ENCODE measurements at places on chromosomes 12 and 14.

DNA sequence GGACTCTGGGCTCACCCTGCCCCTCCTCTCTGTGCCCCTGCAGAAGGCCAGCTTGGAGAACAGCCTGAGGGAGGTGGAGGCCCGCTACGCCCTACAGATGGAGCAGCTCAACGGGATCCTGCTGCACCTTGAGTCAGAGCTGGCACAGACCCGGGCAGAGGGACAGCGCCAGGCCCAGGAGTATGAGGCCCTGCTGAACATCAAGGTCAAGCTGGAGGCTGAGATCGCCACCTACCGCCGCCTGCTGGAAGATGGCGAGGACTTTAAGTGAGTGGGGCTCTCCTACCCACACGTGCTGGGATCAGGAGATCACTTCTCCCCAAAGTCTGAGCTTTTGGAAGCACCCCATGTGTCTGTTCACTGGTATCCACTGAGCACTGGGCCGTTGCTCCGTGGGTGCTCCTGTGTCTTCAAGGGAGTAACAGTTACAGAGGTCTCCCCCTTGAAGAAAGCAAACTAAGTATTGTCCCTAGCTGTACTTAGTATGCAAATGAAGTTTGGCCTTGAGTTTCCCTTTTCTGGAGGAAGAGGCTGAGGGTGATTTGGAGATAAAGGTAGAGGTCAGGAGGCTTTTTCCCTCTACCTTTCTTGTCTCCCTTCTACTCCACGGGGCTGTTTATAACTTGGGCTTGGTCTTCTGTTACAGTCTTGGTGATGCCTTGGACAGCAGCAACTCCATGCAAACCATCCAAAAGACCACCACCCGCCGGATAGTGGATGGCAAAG lies 3.3 kb downstream of the KRT18 start:
- no peak for DNase-seq

DNA sequence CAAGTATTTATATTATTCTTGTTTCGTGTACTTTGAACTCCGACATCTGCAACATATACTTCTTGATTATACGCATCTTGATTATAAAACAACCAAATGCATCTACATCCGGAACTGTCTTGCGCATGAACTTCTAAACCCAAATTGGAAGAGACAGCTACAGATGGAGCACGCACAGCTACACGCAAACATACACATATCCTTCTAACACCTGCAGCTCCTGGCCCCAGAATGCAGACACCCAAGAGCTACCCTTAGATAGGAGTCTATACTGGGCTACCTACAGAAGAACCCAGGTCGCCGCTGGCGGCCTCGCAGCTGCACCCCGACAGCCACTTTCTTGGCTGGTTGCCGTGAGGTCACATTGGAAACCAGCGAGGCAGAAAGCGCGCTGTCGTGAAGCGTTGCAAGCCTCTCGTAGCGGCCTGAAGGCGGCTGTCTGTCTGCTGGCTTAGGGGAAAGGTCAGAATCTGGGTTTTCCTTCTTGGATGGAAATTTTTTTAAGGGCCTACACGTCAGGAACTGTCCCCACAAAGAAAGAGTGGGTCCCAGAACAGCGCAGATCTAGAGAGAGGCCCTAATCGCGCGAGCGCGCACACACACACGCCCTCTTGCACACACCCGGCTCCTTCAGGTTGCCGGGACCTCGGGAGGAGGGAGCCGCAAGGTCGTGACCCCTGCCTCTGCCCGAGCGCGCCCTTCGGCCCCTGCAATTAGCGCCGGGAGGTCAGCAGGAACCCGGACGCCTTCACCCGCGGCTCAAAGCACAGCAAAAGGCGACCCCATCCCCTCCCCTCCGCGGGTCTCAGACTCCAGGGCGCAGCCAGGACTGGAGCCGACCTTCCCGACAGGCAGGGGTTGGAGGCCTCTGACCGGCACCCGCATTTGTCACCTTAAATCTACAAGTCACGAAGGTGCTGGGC lies 17.0 kb downstream of the TBX3 start:
- no peak for DNase-seq

DNA sequence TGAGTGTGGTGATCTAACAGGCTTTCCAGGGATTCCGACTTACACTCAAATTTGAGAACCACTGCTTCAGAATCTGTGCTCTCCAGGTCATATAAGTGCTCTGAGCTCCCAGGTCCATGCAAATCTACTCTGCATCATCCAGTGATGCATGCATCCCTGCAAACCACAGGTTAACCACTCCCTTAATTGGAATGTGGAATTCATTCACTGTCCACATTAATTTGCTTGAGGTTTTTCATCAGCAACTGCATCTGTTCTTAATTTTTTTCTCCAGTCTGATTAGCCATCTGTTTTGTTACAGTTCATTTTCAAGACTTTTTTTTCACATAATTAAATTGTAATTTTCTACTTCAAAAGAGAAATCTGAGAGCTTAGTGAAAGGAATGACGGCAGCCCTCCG lies 43.4 kb upstream of the RIN3 start:
- no peak for DNase-seq

- peak; percentile 92 for DNase-seq
Measured at GRCh38 chr12:89733579-89734201, 25.1 kb upstream of the ATP2B1 start.

DNA sequence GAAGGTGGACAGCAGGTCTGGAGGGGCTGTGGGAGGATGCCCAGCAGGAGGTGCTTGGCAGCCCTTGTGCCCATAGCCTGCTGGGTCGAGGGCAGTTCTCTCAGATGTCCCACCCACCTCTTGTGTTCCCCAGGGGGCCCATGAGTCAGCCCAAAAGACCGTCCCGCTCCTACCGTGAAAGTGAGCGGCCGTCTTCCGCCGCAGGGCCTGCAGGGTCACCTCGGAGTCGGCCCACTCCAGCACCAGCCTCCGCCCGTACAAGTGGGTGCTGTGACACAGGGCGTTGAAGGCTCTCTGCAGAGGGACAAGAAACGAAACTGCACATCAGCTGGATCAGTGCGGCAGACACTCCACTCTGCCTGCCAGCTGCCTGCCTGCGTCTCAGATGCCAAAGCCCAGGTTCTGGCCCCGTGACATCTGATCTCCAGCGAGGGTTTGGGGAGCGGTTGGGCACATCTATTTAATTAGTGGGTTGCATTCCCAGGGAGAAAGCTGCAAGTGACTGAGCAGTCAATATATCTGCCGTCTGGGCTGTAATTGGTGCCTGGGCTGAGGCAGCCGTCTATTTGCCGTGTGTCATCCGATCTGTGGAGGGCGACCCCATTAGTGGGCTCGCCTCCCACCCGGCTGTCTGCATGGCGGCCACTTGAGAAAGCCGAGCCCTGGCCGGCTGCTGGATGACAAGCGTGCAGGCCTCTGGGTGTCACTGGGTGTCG lies 121.5 kb downstream of the RBM19 start:
- no peak for DNase-seq

GRCh38 chr12:24591079-24591626 lies 357.7 kb downstream of the BCAT1 start:
- no peak for DNase-seq

DNA sequence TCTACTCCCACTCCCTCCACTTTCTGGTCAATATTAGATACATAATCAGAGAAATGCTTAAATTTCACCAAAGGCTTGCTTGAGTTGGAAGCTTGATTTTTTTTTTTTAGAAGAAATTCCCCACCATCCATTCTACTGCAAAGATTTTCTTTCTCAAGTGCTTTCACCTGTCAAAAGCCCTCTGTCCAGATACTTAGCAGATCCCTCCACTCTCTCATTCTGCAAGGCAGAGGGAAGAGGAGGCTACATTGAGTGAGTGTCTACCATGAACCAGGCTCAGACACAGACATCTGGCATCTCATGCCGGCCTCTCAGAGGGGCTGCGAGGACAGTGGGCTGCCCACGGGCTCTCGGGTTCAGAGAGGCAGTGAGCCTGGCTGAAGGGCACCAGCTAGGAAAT lies 127.6 kb upstream of the GSC start:
- DNase-seq: no peak

DNA sequence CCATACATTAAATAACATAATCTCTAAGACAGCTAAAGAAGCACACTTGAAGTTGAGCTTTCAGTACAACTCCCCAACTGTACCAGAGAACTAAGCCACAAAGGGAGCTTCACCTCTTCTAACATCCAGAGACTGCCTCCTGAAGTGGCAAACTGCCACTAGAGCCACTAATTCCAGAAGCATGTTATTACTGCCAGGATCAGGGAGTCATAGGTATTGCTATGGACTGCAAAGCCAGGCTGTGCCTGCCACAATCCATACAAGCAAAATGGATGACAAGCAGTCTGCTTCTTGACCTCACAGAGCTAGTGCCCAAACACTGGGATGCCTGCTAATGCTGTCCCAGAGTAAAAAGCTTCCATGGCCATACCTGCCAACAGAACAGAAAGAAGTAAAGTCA lies 160.1 kb downstream of the STXBP6 start:
- no peak for DNase-seq

DNA sequence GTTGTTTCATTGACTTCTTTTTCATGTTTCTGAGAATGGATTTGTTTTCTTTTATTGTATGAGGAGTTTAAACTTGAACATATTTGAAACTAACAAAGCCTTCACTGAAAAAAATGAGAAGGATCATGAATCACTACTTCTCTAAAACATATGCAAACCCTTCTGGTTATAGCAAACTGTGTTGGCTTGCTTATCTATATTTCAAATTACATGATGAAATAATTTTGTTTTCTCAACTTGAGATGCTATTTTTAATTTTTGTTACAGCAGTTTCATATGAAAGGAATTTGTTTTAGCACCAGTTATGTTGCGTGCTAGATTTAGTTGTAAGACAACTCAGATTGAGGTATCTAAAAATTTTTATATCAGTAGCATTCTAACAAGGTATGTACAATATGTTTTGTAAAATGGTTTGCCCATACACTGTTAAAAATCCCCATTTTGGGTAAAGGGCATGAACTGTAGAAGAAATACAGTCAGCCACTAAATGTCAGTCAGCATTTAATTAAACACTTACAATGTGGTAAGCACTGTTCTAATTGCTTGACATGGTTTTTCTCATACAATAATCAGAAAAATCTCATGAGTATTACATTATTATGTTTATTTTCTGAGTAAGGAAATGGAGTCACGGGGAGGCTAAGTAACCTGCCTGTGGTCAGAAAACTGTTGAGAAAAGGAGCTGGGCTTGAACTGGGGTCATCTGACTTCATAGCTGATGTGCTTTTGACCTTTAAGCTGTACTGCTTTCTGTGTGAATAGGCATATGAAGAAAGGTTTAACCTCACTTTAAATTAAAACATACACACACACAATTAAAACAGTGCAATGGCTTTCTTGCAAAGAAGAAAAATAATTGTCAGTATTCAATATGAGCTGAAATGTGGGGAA lies 105.7 kb downstream of the PLEKHA5 start:
- DNase-seq: peak; percentile 77
